ENCODE measurements at places on chromosomes 6 and 20. TPM values are rescaled to one million over a fixed set of nuclear protein-coding genes. Genes with fewer than 3 reads are reported as not detected.

LPA gene
- total RNA-seq = 0.14 TPM

PSORS1C1 gene
- total RNA-seq = 0.14 TPM

TAF11 gene
- 34.8 TPM for total RNA-seq

XKR7 gene
- under 0.01 TPM for total RNA-seq

TTK gene
- 57.7 TPM for total RNA-seq

SLC22A16 gene
- total RNA-seq = 1.9 TPM

CLPSL1 gene
- total RNA-seq = not detected

TSPO2 gene
- 0.38 TPM for total RNA-seq

MAN1A1 gene
- 14.7 TPM for total RNA-seq

SLC25A27 gene
- 1.8 TPM for total RNA-seq

ELOVL2 gene
- 0.76 TPM for total RNA-seq

FAM209B gene
- total RNA-seq = 0.42 TPM

ARMH2 gene
- total RNA-seq = not detected

EFHC1 gene
- total RNA-seq = 27.8 TPM

PTPRA gene
- total RNA-seq = 55.0 TPM

SLC2A10 gene
- total RNA-seq = 2.0 TPM

PRDM1 gene
- total RNA-seq = 1.8 TPM

CTAGE9 gene
- total RNA-seq = not detected

SLC2A4RG gene
- 33.4 TPM for total RNA-seq

ARFGEF3 gene
- total RNA-seq = 0.19 TPM

MRS2 gene
- 17.0 TPM for total RNA-seq

BLTP3A gene
- 4.2 TPM for total RNA-seq

RIMS1 gene
- 0.14 TPM for total RNA-seq

NKAPL gene
- total RNA-seq = 0.52 TPM

KIF25 gene
- 0.80 TPM for total RNA-seq

CCM2L gene
- 0.76 TPM for total RNA-seq

IGF2R gene
- total RNA-seq = 16.6 TPM

MUCL3 gene
- 0.05 TPM for total RNA-seq

TAAR9 gene
- not detected for total RNA-seq

RAB44 gene
- total RNA-seq = 0.28 TPM

TSHZ2 gene
- 2.4 TPM for total RNA-seq

C2 gene
- 9.0 TPM for total RNA-seq

SLC17A9 gene
- 1.2 TPM for total RNA-seq

SLC17A2 gene
- 0.05 TPM for total RNA-seq

ADTRP gene
- total RNA-seq = 7.0 TPM

ALDH8A1 gene
- total RNA-seq = 0.42 TPM

KCNB1 gene
- 0.09 TPM for total RNA-seq

CST4 gene
- 0.80 TPM for total RNA-seq

LTA gene
- 8.9 TPM for total RNA-seq

TAAR8 gene
- not detected for total RNA-seq

POPDC3 gene
- total RNA-seq = 0.33 TPM

OSER1 gene
- 28.4 TPM for total RNA-seq

TEAD3 gene
- total RNA-seq = 1.1 TPM

NECAB3 gene
- total RNA-seq = 6.5 TPM

SLC12A5 gene
- 0.90 TPM for total RNA-seq

ABT1 gene
- 22.7 TPM for total RNA-seq

MRPS10 gene
- 28.2 TPM for total RNA-seq

Measured in thymus (tissue), 14 donors.